ENCODE measurements at places on chromosomes 11 and 22. TPM values are rescaled to one million over a fixed set of nuclear protein-coding genes. Genes with fewer than 3 reads are reported as not detected.
A peak's percentile ranks its signal among the peaks of the same experiment; 100 is the strongest.

DNA sequence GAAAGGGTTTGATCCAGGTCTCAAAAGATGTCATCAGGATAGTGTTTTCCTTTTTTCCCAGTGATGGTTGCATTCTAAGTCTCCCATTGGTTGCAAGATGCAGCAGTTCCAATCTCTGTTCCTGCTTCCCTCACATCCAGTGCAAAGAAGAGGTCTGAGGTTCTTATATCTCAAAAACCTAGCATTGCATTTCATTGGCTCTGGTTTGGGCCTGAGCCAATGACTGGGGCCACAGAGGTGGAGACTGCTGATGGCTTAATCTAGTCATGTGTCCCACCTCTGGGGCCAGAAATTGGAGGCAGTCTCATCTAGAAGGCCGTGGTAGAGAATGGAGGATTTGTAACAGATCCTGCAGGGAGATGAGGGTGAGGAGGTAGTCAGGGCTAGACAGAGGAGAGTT lies 13.2 kb upstream of the MICAL2 start:
- no peak for ATAC-seq

DNA sequence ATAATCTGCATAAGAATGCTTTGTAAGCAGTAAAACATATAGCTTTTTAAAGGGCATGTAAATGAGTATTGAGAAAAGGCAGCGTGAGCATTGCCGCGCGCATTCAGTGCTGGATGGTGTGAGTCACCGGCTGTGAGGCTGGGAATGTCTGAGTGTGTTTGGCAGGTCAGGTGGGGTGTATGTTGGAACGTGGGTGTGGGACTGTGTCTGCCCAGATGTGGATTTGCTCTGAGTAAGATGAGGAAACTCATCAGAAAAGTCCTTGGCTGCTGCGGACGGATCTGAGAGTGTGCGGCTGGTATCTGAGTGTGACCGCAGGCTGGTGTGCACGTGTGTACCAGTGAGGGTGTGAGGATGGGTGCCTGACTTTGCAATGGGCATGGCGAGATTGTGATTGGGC lies 66.2 kb upstream of the NECTIN1 start:
- ATAC-seq = peak; percentile 69

DNA sequence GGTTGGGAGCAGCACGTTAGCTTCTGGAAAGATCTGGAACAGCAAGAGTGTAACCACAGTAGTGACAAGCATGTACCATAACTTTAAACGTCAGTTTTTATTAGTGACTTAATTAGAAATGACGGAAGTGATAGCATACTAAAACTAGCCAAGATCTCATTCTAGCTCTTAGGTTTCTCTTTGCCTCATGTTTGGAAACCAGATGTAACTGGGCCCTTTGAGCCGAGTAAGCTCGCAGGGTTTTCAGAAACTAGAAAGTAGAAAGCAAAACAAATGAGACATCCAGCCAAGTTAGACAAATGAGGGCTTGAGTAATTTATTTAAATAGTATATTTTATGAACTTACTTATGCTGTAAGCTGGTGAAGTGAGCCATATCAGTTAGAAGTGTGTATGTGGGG lies 40.2 kb upstream of the SLC5A12 start:
- no peak for ATAC-seq

DNA sequence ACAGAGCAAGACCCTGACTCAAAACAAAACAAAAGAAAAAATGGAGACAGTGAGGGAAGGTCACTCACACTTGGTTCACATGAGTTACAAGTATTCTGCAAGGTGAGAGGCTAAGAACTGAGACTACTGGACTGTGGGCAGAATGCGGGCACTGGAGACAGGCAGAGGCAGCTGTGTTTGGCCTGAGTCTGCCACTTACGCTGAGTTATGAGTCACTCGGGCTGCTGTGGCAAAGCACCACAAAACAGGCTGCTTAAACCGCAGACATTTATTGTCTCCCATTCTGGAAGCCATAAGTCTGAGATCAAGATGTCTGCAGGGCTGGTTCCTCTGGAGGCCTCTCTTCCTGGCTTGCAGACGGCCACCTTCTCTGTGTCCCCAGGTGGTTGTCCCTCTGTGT lies 122.8 kb downstream of the SHANK2 start:
- no peak for ATAC-seq

- peak; percentile 12 for ATAC-seq
These were observed 4.8 kb downstream of the SELENOM start for GRCh38 chr22:31102441-31103081.

DNA sequence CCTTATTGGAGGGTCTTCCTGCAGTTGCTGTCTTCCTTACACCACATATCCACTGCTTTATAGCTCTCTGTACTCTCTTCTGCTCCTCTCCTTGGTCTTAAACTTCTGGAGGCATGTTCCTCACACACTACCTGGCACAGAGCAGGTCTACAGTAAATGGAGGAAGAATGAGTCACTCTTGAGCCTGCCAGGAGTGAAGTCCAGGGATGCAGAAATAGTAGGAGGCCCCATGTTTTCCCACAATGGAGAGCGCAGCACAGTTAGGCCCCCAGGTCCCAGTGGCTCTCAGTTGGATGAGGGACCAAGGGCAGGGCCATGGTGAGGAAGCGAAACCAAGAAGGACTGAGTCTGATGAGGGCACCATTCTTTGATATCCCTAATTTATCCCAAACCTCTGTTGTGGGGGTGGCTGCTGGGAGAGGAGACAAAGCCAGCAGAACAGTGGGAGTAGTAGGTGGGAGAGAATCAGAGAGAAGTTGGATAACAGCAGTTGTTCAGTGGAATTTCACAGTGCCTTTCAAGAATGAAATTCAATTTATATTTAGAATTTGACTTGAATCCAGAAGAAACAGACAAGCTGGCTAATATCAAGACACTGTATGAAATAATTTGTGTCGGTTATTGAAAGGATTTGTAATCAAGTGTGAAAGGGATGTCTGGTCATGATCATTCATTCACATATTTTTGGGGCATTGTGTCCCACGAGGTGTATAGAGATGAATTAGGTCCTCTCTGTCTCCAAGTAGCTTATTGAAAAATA lies 187.8 kb downstream of the HIPK3 start:
- no peak for ATAC-seq

- no peak for ATAC-seq
These were observed 144.4 kb downstream of the GRIA4 start for GRCh38 chr11:105754260-105754659.

DNA sequence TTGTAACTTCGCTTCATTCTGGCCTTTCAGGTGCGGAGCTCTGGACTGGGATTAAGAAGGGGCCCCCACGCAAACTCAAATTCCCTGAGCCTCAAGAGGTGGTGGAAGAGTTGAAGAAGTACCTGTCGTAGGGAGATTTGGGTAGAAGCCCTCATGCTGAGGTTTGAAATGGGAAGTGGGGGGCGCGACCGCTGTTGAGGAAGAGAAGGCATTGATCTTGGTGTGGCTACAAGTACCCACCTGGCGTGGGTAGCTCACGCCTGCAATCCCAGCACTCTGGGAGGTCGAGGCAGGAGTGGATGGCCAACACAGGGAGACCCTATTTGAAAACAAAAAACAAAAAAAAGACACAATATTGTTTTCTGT lies 779 bp downstream of the SELENOH start:
- no peak for ATAC-seq

- ATAC-seq = no peak
These were observed 20.3 kb downstream of the FLI1 start for GRCh38 chr11:128714123-128714522.

DNA sequence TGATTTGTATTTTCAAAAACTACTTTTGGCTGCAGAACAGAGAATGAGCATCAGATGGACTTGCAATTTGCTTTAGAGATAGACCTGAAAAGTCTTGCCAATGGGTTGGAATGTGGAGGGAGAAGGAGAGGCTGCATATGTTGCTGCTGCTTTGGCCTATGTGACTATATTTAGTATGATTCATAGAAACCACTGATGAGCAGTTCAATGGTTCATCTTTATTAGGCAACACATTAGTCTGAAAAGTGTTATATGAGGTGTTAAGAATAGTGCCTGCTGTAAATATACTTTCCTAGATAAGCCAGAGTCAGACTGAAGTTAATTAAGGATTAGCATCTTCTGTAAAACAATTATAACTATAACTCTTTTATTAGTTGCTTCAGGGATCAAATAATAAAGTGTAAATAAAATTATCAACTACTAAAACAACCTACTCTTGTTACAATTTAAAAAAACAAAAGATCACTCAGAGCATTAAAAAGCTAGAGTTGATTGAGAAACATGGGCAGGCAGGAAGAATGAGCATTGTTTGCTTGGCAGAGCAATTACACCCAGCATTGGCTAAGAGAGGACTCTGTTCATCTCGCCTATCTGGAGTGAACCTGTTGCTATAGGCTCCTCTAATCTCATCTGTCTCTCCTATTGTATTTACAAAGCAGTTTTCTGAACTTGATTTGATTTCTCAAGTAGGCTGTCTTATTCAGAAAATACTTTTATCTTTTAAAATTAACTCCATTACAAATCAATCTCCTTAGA lies 36.3 kb downstream of the HORMAD2 start:
- ATAC-seq = no peak

DNA sequence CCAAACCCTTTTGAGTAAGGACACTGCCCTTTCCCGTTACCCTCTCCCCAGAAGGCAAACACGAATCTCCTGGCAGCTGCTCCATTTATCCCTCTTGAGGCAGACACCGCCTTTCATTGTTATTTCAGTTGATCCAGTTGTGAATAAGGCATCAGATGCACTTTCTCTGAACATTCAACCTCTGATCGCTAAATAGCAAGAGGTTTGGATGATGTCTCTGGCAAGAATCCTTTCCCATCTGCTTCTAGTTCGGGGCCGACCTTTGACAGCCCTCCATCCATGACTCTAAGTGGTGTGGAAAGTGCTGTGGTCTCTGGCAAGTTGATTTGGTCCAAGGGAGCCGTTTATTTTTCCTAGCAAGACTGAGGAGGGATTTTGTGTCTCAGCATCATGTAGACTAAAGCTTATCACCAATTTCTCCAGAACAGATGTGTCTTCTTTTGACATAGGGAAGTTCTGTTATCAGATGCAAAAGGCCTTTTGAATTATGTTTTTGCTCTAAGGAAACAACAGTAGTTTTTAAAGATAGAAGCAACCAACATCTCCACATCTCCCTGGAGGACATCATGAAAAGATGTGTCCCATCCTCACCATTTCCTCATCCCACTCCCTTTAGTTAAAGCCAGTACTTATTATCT lies 123.6 kb downstream of the CCDC34 start:
- peak; percentile 50 for ATAC-seq

DNA sequence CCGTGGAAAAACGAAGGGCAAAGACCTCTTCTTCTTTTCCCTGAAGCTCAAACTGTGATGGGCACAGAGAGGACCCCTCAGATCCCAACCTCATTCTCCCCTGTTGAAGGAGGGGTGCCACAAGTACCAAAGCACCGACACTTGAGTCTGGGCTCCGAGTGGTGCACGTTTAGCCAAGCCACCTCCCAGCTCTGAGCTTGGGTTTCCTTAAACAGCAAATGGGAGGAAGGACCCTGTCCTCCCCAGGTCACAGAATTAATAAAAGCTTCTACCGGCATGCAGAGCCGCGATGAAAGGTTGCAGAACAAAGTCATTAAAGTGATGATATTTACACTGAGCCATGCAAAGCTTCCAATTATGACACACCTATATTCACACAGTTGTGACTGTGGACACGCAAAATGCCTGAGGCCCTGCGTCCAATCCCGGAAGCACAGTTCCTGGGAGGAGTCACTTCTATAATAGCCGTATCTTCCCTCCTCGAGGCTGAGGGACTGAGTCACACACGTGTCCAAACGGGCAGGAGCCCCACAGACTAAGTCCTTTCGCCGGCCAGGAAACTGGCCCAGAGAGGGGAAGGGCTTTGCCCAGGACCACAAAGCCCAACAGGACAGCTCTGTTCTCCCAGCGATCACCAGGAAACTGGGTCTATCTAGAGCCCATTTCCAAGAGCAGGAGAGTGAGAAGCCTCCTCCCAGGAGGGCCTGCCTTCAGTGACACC lies 922 bp upstream of the CSNK1E start:
- ATAC-seq = peak; percentile 28

DNA sequence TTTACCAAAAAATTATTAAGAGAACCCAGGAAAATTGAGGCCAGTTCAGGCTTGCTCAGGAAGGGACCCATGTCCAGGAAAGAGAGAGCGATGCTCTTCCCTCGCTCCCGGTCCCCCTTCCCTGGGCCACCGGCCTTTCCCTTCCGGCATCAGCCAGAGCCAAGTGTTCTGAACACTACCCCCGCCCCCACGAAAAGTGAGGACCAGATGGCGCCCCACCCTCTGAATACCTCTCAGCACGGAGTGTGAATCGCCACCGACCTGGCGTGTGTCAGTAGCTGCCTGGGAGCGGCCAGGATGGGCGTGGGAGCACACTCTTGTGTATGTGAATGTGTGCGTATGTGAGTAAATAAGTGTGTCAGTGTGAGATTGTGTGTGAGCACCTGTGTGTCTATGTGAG lies 20.2 kb downstream of the RPS6KA4 start:
- no peak for ATAC-seq

- ATAC-seq = no peak
These were observed 5.8 kb downstream of the RNF214 start for GRCh38 chr11:117238221-117238620.

DNA sequence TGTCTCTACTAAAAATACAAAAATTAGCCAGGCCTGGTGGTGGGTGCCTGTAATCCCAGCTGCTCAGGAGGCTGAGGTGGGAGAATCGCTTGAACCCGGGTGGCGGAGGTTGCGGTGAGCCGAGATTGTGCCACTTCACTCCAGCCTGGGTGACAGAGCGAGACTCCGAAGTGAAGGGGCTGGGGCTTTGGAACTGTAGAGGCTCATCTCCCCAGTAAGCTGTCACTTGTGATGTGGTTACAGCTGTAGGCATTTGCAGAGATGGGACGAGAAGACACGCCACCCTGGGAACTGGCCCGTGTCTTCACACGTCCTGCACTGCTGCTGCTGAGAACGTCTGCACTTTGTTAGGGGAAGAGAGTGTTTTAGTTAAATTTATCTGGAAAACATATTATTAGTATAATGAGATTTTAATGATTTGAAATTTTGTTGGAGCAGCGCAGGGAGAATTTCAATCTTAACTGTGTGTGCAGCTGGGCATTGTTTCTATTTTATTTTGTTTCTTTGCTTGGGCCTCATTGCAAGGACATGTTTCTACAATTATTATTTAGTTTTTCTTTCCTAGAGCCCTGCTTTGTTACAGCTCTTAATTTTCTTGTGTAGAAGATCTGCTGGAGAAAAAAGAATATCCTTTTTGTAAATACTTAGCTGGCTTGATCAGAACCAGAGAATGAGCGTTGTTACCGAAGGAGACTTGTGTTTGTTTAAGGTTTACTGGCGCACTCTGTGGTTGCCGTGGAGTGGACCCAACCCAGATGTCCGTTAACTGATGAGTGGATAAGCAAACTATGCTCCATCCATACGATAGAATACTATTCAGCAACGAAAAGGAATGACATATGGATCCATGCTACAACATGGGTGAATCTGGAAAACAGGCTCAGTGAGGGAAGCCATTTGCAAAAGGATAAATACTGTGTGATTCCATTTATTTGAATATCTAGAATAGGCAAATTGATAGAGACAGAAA lies 18.4 kb downstream of the PARVB start:
- no peak for ATAC-seq

- no peak for ATAC-seq
These were observed 23.0 kb upstream of the MYEOV start for GRCh38 chr11:69270941-69271340.

GRCh38 chr22:50739279-50739691 lies 1.3 kb downstream of the ACR start:
- ATAC-seq = no peak

The CDC45 gene
- total RNA-seq = 0.71 TPM

The OR10D3 gene
- 0.24 TPM for total RNA-seq

The CASP12 gene
- total RNA-seq = not detected

The DCHS1 gene
- 28.8 TPM for total RNA-seq

The SCGB2A2 gene
- not detected for total RNA-seq

The TMPRSS5 gene
- 3.5 TPM for total RNA-seq

All from motor neuron (in vitro differentiated cells).